ENCODE measurements at places on chromosomes 3 and 15.

DNA sequence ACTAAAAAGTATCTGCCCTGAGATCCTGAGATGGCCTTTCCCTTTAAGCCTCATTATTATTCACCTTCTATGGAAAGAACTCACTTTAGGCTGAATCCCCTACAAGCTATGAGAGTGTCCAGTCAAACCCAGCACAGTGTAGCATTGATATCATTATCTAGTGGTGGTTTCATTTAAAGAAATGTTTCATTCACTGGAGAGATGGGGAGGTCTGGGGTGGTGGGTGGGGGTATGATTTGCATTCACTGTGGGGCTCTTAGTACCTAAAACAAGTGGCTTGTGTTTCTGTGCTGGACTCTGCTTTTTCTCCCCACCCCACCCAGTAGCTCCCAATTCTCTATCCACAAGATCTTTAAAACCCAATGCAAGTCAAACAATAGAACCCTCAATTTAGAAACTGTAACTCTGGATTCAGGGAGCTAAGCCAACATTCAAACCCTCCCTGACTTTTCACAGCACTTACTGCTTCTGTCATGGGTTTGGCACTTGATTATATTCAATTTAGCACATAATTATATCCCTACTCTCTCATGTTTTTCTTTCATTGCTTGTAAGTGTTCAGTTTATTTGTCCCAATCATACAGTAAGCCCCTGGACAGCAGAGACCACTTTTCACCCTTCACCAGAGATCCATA is 310.5 kb upstream of the THBS1 start:
- peak; percentile 38 for DNase-seq

GRCh38 chr3:18898911-18899310 is 249.4 kb upstream of the KCNH8 start:
- no peak for DNase-seq

- peak; percentile 62 for DNase-seq
Observed at GRCh38 chr3:16456784-16457415, 56.6 kb downstream of the RFTN1 start.

GRCh38 chr3:153221748-153222162 is 59.7 kb downstream of the RAP2B start:
- peak; percentile 100 for DNase-seq

GRCh38 chr3:41357271-41357670 is 158.0 kb downstream of the CTNNB1 start:
- no peak for DNase-seq

DNA sequence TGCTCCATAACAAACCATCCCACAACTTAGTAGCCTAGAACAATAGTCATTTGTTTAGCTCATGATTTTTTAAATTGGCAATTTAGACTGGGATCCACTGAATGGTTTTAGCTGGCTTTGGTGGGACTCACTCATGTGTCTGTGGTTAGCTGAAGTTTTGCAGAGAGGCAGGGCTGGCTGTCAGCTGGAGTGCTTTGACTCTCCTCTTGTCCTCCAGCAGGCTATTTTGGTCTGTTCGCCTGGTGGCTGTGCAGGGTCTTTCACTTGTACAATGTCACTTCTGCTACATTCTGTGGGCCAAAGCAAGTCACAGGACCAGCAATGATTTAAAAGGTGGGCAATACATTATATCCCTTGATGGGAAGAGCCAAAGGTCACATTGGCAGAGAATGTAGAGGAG is 1146.5 kb downstream of the ROBO2 start:
- no peak for DNase-seq

- peak; percentile 87 for DNase-seq
Observed at GRCh38 chr15:65804252-65804931, 12.3 kb upstream of the DENND4A start.

DNA sequence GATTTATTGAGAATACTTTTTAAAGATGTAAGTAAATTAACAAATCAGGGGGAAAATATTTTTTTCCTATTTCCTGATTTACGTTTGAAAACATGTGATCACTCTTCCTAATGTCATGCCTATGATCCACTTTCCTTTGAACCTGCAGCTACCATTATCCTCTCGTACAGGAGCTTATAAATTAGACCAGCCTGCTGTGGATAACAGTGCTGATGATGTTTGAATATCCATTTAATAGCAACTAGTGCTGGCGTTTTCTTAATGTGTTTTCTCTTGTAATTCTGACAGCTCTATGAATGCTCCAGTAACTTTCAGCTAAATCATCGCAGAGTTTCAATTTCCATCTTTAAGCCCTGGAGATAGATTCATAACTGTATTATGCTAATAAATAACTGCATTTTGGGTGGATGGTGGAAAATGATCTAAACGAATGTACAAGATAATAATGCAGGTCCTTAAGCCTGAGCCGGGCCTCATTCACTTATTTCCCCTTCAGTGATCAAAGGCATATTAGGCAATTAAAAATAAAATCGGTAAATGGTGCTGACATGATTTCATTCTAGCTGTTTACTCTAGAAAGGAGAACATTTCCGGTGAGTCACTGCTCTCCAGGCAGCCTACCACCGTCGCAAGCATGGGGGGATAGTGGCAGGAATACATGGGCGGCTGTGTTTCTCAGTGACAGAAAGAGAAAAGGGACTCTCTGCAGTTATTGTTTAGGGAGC is 58.5 kb upstream of the SLC24A5 start:
- peak; percentile 19 for DNase-seq

DNA sequence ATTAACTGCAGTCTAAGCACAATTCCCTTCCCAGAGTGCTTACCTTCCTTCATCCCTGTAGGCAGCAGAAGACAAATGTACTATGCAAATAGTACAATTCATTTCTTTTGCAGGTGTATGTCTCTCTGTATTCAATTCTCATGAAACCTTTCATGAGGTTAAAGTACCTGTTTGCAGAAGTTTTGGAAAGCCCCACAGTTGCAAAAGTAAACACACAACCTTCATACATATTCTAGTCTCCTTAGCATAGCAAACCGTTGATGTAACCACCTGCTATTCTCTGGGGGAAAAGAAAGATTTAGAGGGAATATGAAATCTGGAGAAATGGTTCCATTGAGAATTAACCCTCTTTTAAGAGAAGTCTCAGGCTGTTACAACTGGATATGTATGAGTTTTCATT is 200.3 kb upstream of the SUCLG2 start:
- DNase-seq: no peak

- no peak for DNase-seq
Observed at GRCh38 chr3:150373234-150373875, 34.7 kb upstream of the TSC22D2 start.

DNA sequence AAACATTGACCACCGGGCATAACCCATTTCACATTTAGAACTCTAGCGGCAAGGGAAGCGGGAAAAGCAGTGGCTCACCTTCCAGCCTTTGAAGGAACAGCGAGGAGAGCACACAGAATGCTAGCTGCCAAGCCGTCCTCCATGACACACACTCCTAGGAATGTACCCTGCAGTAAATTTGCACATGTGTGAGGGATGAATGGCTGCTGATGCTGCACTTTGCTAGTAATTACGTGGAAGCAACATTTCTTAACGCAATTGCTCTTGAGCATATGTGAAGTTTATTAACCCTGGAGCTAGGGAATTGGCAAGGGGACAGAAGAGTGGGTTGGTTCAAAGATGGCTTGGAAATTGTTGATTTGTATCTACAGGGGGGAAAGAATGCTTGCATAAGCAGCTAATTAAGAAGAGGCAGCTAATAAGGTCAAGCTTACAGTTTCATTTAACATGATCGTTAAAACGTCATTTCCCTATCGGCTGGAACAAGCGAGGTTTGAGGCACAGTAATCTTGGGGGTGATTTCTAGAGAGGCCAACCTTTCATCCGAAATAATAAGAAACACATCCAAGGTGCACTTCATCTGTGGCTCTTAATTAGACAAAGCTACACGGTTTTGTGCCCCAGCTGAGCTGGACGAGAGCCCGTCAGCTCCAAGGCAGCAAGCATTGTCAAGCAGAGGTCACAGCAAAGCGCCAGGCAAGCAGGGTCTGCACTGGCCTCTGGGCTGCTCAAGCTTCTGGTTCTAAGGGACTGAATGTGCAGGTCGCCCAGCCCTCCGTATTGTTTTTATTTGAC is 123.4 kb downstream of the CHSY1 start:
- DNase-seq: peak; percentile 96

DNA sequence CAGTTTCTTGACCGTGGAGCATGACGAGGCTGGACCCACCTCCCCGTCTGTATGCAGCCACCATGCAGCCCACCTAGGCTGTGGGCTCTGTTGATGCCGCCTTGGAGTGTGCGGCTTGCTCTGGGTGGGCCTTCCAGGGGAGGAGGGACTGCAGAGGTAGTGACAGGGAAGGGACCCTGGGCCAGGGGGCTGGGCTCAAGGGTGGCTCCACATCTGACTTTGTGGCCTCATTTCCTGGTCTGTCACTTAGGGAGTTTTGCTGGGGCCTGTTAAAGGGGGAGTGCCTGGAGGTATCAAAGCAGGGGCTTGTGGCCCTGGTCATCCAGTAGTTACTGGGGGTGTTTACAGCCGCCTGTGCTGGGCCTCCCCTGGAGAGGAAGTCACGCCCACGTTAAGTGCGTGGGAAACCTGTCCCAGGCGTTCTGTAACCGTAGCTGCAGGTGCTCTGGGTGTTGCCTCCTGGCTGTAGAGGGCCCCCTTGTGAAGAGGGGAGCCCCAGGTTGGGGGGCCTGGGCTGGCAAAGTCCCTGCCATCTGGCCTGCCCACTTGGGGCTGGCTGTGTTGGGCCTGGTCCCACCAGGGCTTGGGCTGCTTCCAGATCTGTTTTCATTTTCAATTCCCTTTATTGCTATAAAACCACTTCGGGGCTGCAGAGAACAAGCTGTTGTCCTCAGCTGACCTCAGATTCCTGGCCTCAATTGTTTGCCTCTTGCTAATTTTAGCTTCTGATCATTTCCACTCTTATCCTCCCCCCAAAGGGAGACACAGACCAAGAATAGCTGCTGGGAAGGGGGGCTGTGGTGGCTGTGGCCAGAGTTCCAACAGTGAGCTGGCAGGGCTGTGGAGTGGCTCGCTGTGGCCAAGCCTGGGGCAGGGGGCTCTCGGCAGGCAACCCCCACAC is 26.5 kb downstream of the KLF13 start:
- peak; percentile 90 for DNase-seq

DNA sequence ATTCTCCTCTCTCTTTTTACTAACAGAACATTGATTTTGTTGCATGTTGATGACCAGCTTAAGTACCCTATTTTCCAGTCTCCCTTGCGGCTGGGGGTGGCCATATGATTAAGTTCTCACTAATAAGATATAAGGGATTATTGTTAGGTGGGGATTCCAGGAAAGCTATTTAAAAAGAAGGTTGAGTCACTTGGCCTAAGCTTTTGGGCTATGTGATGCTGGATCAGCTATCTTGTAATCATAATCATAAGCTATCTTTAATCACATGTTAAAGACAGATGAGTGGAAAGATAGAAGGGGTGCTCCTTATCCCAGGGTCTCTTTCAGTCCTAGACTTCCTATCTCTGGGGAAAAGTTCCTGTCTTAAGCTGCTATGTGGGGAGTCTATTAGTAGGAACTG is 59.9 kb downstream of the CGNL1 start:
- DNase-seq: no peak

DNA sequence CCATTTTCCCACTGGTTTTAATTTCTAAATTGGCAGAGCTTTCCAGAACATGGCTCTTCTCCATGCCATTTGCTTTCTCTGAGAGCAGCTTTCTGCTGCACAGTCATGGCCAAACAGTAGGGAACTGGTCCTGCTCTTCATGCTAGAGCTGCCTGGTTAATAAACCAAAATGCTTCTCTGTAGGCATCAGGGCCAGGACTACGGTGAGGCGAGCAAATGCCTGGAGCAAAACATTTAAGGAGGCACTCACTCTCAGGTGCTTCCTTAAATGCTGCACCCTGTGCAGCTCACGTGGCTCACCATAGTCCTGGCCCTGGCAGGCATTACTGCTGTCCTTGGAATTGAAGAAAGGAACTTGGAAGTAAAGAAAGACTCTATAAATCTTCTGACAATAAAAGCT is 48.5 kb upstream of the PPP2R3A start:
- DNase-seq: no peak

DNA sequence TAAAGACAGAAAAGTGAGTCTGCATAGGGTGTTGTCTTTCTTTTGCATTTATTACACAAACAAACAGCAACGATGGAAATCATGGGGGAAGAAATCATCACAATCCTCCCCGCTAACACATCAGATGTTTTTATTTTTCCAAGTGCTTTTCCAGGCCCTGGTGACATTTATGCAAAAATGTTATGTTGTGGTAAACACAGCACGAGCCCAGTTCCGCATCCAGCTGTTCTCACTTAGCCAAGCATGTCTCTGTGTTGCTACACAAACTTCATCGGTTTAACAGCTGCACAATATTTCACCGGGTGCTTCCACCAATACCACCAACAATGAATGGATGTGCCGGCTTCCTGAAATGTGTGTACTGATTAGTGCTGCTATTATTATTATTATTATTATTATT is 53.7 kb upstream of the ABHD17C start:
- no peak for DNase-seq

GRCh38 chr3:68136411-68136810 is 482.0 kb upstream of the SUCLG2 start:
- DNase-seq: no peak

DNA sequence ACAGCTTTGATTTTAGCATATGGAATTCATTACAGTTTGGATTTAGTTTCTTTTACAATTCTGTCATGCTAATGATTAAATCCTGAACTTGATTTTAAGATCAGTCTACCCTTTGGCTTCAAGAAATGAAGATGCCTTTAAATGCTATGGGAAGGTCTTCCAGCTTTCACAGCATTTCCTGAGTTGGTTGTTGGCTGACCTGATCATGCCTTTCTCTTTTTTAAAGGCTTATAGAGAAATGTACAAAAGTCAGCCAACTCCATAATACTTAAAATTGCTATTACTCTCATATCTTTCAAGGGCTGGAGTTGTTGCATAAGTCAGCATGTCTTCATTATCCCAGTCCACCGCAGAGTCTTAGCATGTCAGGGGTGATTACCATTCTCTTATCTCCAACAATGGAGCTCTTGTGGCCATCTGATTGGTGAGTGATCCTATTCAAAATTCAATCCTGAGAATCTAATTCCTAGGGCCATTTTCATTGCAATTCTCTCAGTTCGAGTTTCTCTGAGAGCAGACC is 123.8 kb downstream of the GMNC start:
- no peak for DNase-seq

DNA sequence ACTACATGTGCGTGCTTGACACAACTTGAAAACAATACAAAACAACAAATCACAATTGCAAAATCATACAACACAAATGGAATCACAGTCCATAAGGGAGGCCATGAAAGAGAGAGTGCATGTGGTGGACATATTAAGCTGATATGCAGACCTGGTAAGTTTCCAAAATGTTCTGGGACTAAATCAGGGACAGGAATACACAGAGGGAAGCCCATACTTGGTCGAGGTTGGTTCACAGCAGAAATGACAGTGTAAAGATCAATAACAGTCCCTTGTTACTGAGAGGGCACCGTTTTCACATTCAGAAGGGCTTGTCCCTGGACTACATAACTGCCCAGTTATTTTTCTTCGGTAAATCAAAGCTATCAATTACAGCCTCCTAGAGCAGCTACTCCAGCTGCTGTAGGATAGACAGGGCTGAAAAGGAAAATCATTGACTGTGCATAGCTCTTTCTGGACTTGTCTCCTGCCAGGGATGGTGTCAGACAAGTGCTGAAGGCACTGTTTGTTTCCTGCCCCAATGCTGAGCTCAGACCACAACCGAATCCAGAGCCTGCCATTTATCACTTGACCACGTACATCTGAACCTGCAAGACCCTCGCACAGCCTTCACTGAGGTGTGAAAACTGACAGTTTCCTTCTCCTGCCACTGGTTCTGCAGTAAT is 79.5 kb upstream of the KCNMB2 start:
- no peak for DNase-seq

Data from fibroblast of pulmonary artery (primary cell).